Gastroesophageal sphincter (tissue), 4 donors: ENCODE measurements at places on chromosomes 6 and 20. TPM values are rescaled to one million over a fixed set of nuclear protein-coding genes. Genes with fewer than 3 reads are reported as not detected.

KIZ gene
- 31.0 TPM for total RNA-seq

TMEM244 gene
- not detected for total RNA-seq

CCND3 gene
- 153 TPM for total RNA-seq

TREML1 gene
- not detected for total RNA-seq

PTK6 gene
- not detected for total RNA-seq

CBLN4 gene
- not detected for total RNA-seq

RIPPLY2 gene
- not detected for total RNA-seq

CALHM4 gene
- not detected for total RNA-seq

TFAP2C gene
- total RNA-seq = 0.16 TPM

CFAP61 gene
- total RNA-seq = 0.54 TPM

FOXF2 gene
- total RNA-seq = 81.6 TPM

MEI4 gene
- not detected for total RNA-seq
